ENCODE measurements at places on chromosomes 5 and 9. TPM values are rescaled to one million over a fixed set of nuclear protein-coding genes. Genes with fewer than 3 reads are reported as not detected.

Gene IGIP
- polyA plus RNA-seq: 9.4 TPM

Gene ALDH1B1
- polyA plus RNA-seq: 101 TPM

Gene IFNA13
- 0.12 TPM for polyA plus RNA-seq

Gene PAEP
- 0.09 TPM for polyA plus RNA-seq

Gene TNFSF15
- 10.2 TPM for polyA plus RNA-seq

Gene KIF4B
- 0.01 TPM for polyA plus RNA-seq

Gene ECSCR
- polyA plus RNA-seq: 21.6 TPM

Gene SGCD
- 9.0 TPM for polyA plus RNA-seq

Gene DOCK8
- polyA plus RNA-seq: 15.8 TPM

Gene LCN15
- polyA plus RNA-seq: 14.0 TPM

Gene CDH6
- polyA plus RNA-seq: 13.1 TPM

Gene PCDHB16
- polyA plus RNA-seq: 1.1 TPM

Gene NDUFS4
- 110 TPM for polyA plus RNA-seq

Gene NKD2
- 15.2 TPM for polyA plus RNA-seq

Gene KCTD16
- 2.6 TPM for polyA plus RNA-seq

Gene CDC42SE2
- 46.2 TPM for polyA plus RNA-seq

Gene AFAP1L1
- polyA plus RNA-seq: 9.6 TPM

Gene NR3C1
- 32.6 TPM for polyA plus RNA-seq

Gene PRRX2
- polyA plus RNA-seq: 1.6 TPM

Gene MSX2
- polyA plus RNA-seq: 1.7 TPM

Gene PTPDC1
- 7.4 TPM for polyA plus RNA-seq

Gene C6
- polyA plus RNA-seq: 39.4 TPM

Gene GNAQ
- polyA plus RNA-seq: 34.0 TPM

Gene KCNIP1
- polyA plus RNA-seq: 2.8 TPM

Gene TOR1B
- polyA plus RNA-seq: 22.7 TPM

Gene CYLC2
- polyA plus RNA-seq: not detected

Gene TERT
- polyA plus RNA-seq: 4.0 TPM

Gene PTGS1
- 9.2 TPM for polyA plus RNA-seq

Gene SEPTIN8
- 44.0 TPM for polyA plus RNA-seq

Gene SLC36A2
- not detected for polyA plus RNA-seq

Gene ZBED3
- polyA plus RNA-seq: 16.6 TPM

Gene OSMR
- polyA plus RNA-seq: 5.9 TPM

Gene IL3
- polyA plus RNA-seq: not detected

Gene PCDHGA10
- 2.1 TPM for polyA plus RNA-seq

Gene TSSK1B
- not detected for polyA plus RNA-seq

Gene ZDHHC11
- 41.0 TPM for polyA plus RNA-seq

Gene ORM2
- polyA plus RNA-seq: not detected

Gene TEK
- polyA plus RNA-seq: 14.6 TPM

Gene FCN2
- 0.04 TPM for polyA plus RNA-seq

Gene KLF4
- 100 TPM for polyA plus RNA-seq

Measured in large intestine (tissue), 12 donors.